ENCODE measurements at places on chromosomes 2 and 18. TPM values are rescaled to one million over a fixed set of nuclear protein-coding genes. Genes with fewer than 3 reads are reported as not detected.

The CDCA7 gene
- 14.3 TPM for total RNA-seq

The LDLRAD4 gene
- 63.4 TPM for total RNA-seq

The RBM44 gene
- total RNA-seq = 3.4 TPM

The STK39 gene
- total RNA-seq = 28.3 TPM

The CNRIP1 gene
- 67.4 TPM for total RNA-seq

The ITPRIPL1 gene
- 3.4 TPM for total RNA-seq

The MRPL44 gene
- 50.9 TPM for total RNA-seq

The IL18RAP gene
- not detected for total RNA-seq

The SRD5A2 gene
- under 0.01 TPM for total RNA-seq

The HOXD13 gene
- not detected for total RNA-seq

The CENPA gene
- total RNA-seq = 1.2 TPM

The GKN2 gene
- total RNA-seq = 0.25 TPM

The PLEKHH2 gene
- total RNA-seq = 2.5 TPM

The CCDC74A gene
- 3.7 TPM for total RNA-seq

The KCNS3 gene
- total RNA-seq = 1.7 TPM

The SP110 gene
- total RNA-seq = 1.2 TPM

The RAD51AP2 gene
- 0.25 TPM for total RNA-seq

The UBE2F gene
- 23.6 TPM for total RNA-seq

The VAMP5 gene
- total RNA-seq = 3.4 TPM

The FECH gene
- 19.7 TPM for total RNA-seq

The TCF23 gene
- not detected for total RNA-seq

The ALK gene
- total RNA-seq = 0.98 TPM

The C2orf78 gene
- total RNA-seq = not detected

The FSHR gene
- not detected for total RNA-seq

The VWC2L gene
- total RNA-seq = 3.2 TPM

The ANKRD62 gene
- total RNA-seq = not detected

The KCNF1 gene
- total RNA-seq = 17.2 TPM

The CTAGE1 gene
- not detected for total RNA-seq

The CRACDL gene
- total RNA-seq = 1.2 TPM

The ERMN gene
- under 0.01 TPM for total RNA-seq

The SNTG2 gene
- 0.98 TPM for total RNA-seq

The UGT1A7 gene
- not detected for total RNA-seq

The ECEL1 gene
- 1.5 TPM for total RNA-seq

The CXCR1 gene
- total RNA-seq = not detected

The SMC6 gene
- 22.6 TPM for total RNA-seq

The POTEI gene
- under 0.01 TPM for total RNA-seq

The FTCDNL1 gene
- total RNA-seq = 5.4 TPM

The SNED1 gene
- total RNA-seq = 3.2 TPM

The DCDC2C gene
- 0.49 TPM for total RNA-seq

The GAL3ST2 gene
- total RNA-seq = 0.74 TPM

The ARHGAP15 gene
- total RNA-seq = 19.9 TPM

The HTR2B gene
- total RNA-seq = 0.25 TPM

The LRATD1 gene
- 17.5 TPM for total RNA-seq

The SPC25 gene
- 5.4 TPM for total RNA-seq

The BZW1 gene
- total RNA-seq = 350 TPM

The GALNT14 gene
- total RNA-seq = 10.1 TPM

The TTC27 gene
- total RNA-seq = 21.4 TPM

The CYRIA gene
- 189 TPM for total RNA-seq

The RNF152 gene
- 60.7 TPM for total RNA-seq

The TXNL4A gene
- 30.0 TPM for total RNA-seq

The BBS5 gene
- total RNA-seq = 14.8 TPM

The KLHL41 gene
- total RNA-seq = 1.7 TPM
